ENCODE measurements at places on chromosomes 13 and 19.
A peak's percentile ranks its signal among the peaks of the same experiment; 100 is the strongest.

DNA sequence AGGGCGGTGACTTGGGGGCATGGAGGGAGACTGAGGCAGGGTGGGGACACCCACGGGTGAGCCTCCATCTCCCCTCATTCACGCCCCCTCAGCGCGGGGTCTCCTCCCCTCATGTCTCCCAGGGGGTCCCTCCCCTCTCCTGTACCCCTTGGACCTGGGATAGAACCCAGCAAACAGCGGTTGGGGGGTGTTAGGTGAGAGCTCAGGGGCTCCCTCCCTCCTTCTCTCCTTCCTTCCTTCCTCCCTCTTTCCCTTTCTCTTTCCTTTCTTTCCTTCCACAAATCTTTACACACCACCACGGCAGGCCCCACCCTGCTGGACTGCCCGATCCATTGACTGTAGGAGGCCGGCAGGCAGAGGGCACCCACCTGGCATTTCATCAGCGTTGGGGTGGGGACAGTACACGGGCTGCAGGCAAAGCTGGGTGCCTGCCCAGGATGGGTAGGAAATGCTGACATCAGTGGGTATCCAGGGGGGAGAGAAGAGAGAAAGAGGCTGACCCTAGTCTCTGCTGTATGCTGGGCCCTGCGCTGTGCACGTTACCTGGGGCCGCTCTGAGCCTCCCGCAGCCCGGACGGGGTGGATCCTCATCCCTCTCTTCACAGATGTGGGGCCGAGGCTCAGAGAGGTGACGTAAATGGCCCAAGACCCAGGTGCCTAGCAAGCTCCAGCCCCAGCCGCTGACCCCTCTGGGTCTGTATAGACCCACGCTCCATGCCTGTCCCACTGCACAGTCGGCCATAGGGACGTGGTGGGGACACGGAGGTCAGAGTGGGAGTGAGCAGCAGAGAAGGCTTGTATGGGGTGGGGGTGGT lies 3.5 kb downstream of the SSC5D start:
- DNase-seq = no peak

- DNase-seq = no peak
Observed at GRCh38 chr19:41753936-41754529, 1.3 kb upstream of the CEACAM6 start.

DNA sequence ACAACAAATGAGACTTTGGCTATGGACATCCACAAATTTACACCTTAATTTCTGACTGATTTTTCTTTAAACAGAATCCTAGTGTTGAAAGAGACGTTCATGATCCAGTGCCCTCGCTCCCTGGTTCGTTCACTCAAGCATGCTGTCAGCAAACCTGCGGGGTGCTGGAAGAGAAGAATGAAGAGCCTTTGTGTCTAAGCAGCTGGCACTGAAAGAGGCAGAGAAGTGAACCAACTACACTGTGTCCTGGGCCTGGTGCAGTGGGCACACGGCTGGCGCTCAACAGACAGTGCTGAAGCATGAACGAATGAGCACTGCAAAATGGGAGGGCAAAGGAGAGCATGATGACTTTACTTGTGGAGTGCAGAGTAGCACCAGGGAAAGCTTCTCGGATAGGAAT lies 46.8 kb downstream of the MIPEP start:
- no peak for DNase-seq

DNA sequence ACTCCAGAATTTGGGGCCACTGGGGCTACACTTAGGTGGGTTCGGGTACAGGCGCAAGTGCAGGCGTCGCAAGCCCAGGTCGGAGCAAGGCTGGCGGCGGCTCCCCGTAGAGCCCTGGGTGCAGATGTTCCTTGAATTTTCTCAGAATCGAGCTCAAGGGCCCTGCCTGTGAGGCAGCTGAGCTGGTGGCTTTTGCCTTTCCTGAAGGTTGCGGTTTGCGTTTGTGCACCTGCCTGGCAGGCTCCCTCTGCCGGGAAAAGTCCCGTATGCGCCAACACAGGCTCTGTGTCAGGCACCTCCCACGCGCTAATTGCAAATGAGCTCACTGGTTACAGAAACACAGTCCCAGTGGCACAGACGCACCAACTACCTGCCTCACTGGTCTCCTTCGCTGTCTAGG lies 5.9 kb downstream of the DOHH start:
- no peak for DNase-seq

- peak; percentile 78 for DNase-seq
Observed at GRCh38 chr19:7871437-7872305, 2.5 kb downstream of the PRR36 start.
